ENCODE measurements at places on chromosomes 3 and 15.

DNA sequence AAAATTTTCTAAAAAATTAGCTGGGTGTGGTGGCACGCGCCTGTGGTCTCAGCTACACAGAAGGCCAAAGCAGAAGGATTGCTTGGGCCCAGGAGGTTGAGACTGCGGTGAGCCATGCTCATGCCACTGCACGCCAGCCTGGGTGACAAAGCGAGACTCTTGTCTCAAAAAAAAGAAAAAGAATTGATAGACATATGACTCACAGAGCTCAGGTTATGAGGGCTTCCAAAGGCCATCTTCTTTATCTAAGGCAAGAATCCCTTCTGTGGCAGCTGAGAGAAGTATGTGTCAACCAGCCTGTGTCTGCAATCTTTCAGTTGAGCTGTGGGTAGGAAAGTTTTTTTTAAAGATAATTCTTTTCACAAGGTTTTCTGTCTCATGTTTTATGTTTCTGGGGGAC lies 53.9 kb downstream of the MRPS25 start:
- H3K36me3 ChIP-seq = no peaks in the 10 kb centered on the region
- H3K4me1 ChIP-seq = no peaks in the 10 kb centered on the region
- H3K27me3 ChIP-seq = no peaks in the 10 kb centered on the region
- no peak for DNase-seq
- no peak overlapping the region for H3K4me3 ChIP-seq
- no peak overlapping the region for H3K27ac ChIP-seq

DNA sequence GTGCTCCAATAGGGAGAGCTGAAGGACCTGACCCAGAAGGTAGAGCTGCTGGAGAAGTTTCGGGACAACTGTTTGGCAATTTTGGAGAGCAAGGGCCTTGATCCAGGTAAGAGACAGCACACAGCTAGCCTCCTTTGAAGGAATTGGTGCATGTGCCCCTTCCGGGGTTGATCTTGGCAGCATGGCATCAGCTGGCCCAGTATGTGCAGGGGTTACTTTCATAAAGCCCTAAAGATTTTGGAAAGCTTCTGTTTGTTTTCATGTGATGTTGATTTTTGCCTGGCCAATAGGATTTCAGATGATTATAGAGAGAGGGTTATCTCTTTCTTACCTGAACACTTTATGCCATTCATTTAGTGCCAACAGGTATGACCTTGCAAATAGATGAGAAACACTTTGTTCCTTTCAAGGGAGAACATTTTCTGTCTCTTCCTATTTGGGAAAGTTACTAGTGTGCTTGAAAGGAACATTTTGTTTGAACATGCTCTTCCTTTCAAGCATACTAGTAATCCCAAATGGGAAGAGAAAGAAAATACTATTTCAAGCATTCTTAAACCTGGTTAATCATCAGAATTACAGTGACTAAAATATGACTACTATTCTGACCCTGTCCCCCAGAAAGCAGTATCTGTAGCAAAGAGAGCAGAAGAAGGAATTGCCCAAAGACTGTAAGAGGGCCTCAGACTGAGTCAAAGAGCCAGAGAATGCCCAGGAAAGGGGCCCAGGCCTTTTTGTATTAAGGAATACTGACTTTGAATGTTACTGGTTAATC lies 7.5 kb downstream of the KNSTRN start:
- no peak overlapping the region for H3K4me3 ChIP-seq
- H3K27ac ChIP-seq = no peak overlapping the region
- no peaks in the 10 kb centered on the region for H3K27me3 ChIP-seq
- H3K4me1 ChIP-seq = no peaks in the 10 kb centered on the region

DNA sequence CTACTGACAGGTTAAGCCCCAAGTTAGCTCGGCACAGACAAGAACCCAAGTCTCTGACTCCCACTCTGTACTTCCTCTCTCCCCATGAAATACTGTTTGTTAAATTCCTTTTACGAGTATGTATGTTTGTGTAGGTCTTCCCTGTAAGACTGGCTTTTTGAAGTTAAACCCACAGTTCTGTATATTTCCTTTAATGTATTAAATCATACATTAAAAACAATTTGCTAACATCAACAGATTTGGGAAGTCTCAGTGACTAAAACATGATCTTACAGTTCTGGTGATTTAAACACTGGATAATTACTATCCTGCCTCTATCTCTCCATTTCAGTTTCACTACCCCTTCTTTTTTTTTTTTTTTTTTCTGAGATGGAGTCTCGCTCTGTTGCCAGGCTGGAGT lies 4.4 kb downstream of the CMTM6 start:
- no peak for DNase-seq
- H3K27ac ChIP-seq = no peak overlapping the region
- no peak overlapping the region for H3K4me3 ChIP-seq
- no peaks in the 10 kb centered on the region for H3K36me3 ChIP-seq

DNA sequence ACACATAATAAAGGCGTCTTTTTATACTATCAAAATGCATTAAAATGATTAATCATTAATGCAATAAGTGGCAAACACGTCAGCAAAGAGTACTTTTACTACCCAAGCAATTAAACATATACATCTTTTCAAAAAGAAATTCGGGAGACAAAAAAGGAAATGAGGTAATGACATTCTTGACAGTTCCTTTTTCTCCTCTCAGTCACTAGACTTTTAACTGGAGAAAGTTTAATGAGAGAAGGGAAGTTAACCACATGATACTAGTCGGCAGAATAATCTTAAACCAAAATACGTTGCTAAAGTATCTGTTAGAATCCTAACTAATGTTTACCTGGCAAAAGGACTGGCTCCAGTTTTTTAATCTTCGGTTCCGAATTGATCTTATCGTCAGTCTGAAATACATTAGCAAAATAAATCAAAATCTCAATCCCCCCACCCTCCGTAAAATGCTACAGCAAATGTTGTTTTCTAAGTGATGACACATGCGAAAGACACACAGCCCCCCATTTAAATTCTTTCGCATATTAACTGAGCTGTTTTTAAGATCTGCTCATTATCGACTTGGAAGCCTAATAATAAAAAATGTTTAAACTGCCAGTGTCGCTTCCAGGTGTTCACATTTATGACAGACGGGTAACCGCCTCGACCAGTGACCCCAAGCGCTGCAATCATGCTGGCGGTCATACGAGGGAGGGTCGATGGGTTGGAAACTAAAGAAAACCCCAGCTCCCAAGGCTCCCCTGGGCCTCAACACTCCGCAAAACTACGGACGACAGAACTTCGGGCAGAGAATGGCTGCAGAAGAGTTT lies 778 bp downstream of the MTMR10 start:
- no peaks in the 10 kb centered on the region for H3K36me3 ChIP-seq
- peak overlapping the region; percentile 98 for H3K27ac ChIP-seq
- DNase-seq = no peak
- no peaks in the 10 kb centered on the region for H3K27me3 ChIP-seq

DNA sequence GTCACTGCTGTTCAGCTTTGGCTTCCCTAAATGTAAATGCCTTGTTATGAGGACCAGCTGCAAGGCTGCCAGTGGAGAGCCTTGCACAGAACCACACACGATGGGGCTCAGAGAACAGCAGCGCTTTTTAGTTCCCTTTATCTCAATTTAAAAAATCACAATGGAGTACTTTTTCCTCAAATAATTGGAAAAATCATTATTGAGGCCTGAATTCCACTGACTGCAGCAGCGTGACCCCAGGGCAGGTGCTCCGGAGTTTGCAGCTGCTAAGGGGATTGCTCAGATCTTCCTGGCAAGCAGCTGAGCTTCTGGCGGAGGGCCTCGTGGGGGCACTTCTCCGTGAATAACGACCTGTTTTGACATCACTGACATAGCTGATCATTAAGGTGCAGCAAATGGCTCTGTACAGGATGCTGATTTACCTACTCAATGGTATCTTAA lies 245.6 kb upstream of the TRIM42 start:
- H3K27ac ChIP-seq = no peak overlapping the region
- H3K36me3 ChIP-seq = no peaks in the 10 kb centered on the region
- H3K27me3 ChIP-seq = no peaks in the 10 kb centered on the region

GRCh38 chr3:16803019-16803418 lies 81.7 kb upstream of the PLCL2 start:
- H3K4me1 ChIP-seq = no peaks in the 10 kb centered on the region
- H3K4me3 ChIP-seq = no peak overlapping the region
- no peaks in the 10 kb centered on the region for H3K36me3 ChIP-seq
- H3K27ac ChIP-seq = no peak overlapping the region

DNA sequence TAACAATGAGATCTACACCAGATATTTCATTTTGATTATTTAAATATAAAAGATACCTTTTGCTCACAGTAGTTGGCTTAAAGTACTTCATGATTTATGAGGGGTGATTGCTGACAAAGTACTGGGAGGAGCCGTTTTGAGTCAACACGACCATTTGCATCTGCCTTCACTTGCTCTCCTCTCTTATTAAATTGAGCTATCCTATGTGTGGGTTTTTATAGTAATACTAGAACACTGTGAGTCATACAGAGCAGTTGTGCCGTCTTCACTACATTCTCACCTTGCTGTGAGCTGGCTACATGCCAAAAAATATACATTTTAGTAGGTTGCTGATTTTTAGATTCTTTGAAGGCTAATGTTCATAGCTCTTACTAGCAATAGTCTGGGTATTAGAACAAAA lies 161.2 kb downstream of the ALCAM start:
- H3K27me3 ChIP-seq = no peaks in the 10 kb centered on the region
- no peaks in the 10 kb centered on the region for H3K36me3 ChIP-seq
- no peak for DNase-seq
- no peak overlapping the region for H3K4me3 ChIP-seq

GRCh38 chr15:44545913-44546802 lies 9.2 kb downstream of the EIF3J start:
- no peak overlapping the region for H3K27ac ChIP-seq
- no peak overlapping the region for H3K4me3 ChIP-seq
- H3K27me3 ChIP-seq = no peaks in the 10 kb centered on the region
- no peaks in the 10 kb centered on the region for H3K36me3 ChIP-seq
- DNase-seq = no peak
- H3K4me1 ChIP-seq = peaks cover 20% of the 10 kb centered on the region

- H3K4me3 ChIP-seq = no peak overlapping the region
- H3K27me3 ChIP-seq = no peaks in the 10 kb centered on the region
- H3K27ac ChIP-seq = no peak overlapping the region
- H3K36me3 ChIP-seq = no peaks in the 10 kb centered on the region
These were observed 65.1 kb upstream of the CCR4 start for GRCh38 chr3:32886296-32886695.

GRCh38 chr15:53536479-53537120 lies 222.9 kb downstream of the WDR72 start:
- no peak overlapping the region for H3K4me3 ChIP-seq
- no peaks in the 10 kb centered on the region for H3K4me1 ChIP-seq
- DNase-seq = no peak

- no peak overlapping the region for H3K27ac ChIP-seq
- H3K4me1 ChIP-seq = peaks cover 15% of the 10 kb centered on the region
- H3K4me3 ChIP-seq = no peak overlapping the region
- no peak for DNase-seq
- no peaks in the 10 kb centered on the region for H3K27me3 ChIP-seq
These were observed 4.3 kb downstream of the FYCO1 start for GRCh38 chr3:45991341-45991740.

DNA sequence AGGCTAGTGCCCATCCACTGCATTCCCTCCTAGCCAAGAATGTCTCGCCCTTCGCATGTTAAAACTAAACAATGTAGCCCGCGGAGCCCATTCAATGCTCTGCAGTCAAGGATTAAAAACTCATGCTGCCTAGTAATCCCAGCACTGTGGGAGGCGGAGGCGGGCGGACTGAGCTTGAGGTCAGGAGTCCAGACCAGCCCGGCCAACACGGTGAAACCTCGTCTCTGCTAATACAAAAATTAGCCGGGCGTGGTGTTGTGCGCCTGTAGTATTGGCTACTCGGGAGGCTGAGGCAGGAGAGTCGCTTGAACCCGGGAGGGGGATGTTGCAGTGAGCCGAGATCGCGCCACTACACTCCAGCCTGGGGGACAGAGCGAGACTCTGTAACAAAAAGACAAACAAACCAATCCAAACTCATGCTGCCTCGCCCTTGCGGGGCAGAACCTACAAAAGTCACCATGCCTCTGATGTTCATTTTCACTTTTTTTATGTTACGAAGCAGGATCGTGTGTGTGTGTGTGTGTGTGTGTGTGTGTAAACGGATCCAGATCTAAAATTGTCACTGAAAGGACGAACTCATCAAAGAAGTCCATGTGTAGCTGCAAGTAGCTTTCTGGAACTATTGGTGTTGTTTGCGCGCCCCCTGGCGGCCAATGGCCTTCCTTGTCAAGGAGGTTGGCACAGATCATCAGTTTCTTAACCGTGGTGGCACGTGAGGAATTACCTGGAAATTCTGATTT lies 54.8 kb upstream of the SPESP1 start:
- H3K27ac ChIP-seq = no peak overlapping the region
- no peaks in the 10 kb centered on the region for H3K36me3 ChIP-seq
- peak overlapping the region; percentile 58 for H3K4me3 ChIP-seq
- H3K27me3 ChIP-seq = no peaks in the 10 kb centered on the region
- DNase-seq = peak; percentile 95

DNA sequence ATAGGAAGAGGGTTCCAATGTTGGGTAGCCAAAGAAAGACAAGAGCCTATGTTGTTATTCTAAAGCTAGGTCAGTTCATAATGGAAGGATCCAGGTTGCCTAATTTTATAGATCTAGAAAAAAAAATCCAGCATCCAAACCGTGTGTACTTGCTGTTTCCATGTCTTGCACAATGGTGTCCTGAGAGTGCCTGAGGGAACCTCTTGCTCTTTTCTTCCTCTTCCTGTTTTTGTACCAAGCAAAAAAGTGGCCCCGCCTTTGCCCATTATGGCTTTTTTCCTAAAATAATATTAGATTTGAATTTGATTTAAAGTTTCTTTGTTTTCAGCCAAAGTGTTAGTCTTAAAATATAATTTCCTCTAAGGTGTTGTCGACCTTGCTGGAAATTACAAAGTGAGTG lies 224.4 kb downstream of the RYR3 start:
- no peaks in the 10 kb centered on the region for H3K4me1 ChIP-seq
- no peaks in the 10 kb centered on the region for H3K27me3 ChIP-seq
- H3K36me3 ChIP-seq = no peaks in the 10 kb centered on the region
- DNase-seq = no peak
- no peak overlapping the region for H3K27ac ChIP-seq

GRCh38 chr3:194275721-194276120 lies 75.4 kb downstream of the CPN2 start:
- no peaks in the 10 kb centered on the region for H3K27me3 ChIP-seq
- peaks cover 38% of the 10 kb centered on the region for H3K4me1 ChIP-seq
- no peaks in the 10 kb centered on the region for H3K36me3 ChIP-seq
- no peak overlapping the region for H3K4me3 ChIP-seq
- peak; percentile 28 for DNase-seq

DNA sequence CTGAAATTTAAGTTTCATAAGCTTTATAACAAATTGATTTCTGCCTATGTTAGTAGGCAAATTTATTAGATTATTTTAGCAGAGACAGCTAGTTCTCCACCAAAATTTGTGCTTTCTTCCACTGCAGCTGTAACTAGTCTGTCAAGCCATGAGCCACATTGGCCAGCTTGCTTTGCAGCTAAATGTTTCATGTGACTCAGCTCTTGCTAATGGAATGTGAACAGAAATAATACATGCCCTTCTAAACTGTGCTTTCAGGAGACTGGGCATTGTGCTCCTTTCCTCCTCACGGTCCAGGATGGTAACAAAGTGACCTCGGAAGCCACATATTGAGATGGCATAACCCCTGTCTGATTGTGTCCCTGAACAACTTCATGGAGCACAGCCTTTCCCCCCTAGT lies 51.3 kb upstream of the KPNA4 start:
- H3K4me1 ChIP-seq = no peaks in the 10 kb centered on the region
- no peak overlapping the region for H3K4me3 ChIP-seq
- H3K36me3 ChIP-seq = no peaks in the 10 kb centered on the region
- no peaks in the 10 kb centered on the region for H3K27me3 ChIP-seq

Data from breast epithelium (tissue), 4 donors.